ENCODE measurements at places on chromosomes 16 and 17.

DNA sequence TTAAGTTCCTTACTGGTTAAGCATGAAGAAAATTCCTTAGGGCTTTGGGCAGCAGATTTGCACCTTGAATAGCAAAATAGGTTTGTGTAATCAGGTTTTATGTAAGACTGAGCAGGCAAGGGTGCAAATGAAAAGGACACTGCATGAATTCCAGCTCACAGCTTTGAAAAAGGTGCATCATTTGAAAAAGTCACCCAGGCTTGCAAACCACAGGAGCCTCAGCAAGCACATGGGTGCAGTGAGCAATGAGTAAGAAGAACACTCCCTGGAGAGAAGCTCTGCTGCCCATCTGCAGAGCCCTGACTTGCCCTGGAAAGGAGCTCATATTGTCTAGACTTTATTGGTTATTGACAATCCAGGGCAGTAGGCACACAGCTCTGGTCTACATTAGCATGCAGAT, 165.6 kb upstream of the KCNJ16 start:
- no peak for DNase-seq

DNA sequence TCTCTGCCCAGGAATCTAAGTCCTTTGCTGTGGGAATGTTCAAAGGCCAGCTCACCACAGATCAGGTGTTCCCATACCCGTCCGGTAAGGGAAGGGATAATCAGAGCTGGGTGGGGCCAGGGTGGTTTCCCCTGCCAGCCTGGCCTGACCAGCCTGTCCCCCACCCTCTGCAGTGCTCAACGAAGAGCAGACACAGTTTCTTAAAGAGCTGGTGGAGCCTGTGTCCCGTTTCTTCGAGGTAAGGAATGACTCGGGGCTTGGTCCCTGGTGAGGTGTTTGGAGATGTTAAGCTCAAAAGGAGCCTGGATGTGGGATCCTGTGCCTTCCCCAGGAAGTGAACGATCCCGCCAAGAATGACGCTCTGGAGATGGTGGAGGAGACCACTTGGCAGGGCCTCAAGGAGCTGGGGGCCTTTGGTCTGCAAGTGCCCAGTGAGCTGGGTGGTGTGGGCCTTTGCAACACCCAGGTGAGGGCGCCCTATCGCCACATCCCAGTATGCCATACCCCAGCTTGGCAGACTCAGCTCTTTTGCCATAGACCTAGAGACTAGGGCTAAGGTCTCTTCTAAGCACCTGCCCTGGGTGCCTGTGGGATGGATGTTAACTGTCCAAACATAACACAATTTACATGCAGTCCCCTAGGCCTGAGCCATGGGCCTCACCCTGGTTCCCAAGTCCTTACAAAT, 997 bp downstream of the ACADVL start:
- DNase-seq: peak; percentile 67

GRCh38 chr16:17439580-17439979, 31.2 kb downstream of the XYLT1 start:
- DNase-seq: no peak

GRCh38 chr16:57175896-57176295, 9.9 kb downstream of the PSME3IP1 start:
- DNase-seq: no peak

GRCh38 chr17:81153340-81153803, 11.9 kb upstream of the PVALEF start:
- peak; percentile 14 for DNase-seq

- no peak for DNase-seq
Measured at GRCh38 chr17:76593959-76594358, 8.3 kb upstream of the ST6GALNAC2 start.

- peak; percentile 87 for DNase-seq
Measured at GRCh38 chr17:75785016-75785890, 647 bp downstream of the UNK start.

GRCh38 chr17:1005361-1005946, 8.5 kb downstream of the TIMM22 start:
- no peak for DNase-seq

DNA sequence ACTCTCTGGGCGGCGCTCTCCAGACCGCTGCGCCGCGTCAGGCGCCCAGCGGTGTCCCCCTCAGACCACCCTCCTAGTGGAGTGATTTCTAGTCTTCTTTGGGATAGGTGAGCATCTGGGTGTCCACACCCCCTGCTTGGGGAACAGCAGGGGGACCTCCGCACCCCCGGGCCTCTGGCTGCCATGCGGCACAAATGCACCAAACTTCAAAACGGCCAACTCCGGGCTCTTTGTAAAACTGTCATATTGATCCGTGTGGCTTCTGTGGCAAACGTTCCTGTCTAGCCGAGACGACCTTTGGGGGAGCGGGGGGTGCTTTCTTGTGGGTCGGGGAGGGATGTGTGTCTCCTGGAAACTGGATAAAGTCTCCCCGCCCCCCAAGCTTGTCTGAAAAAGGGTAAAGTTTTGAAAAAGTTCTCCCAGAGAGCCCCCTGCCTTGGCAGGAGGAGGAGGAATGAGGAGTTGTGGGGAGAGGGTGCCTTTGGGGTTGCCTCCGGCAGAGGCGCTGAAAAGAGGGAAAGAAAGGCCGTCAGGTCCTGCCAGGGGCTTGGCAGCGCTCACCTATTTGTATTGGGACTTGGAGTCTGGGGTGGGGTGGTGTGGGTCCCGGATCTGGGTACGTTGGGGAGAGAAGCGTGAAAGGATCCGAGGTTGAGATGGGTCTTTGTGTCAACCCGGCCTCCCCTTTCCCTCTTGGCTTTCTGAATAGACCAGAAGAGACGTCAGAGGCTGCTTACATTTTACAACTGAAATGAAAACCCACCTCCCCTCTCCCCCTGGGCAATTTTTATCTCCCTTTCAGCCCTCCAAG, 2.2 kb upstream of the CHD3 start:
- DNase-seq: peak; percentile 55

- DNase-seq: no peak
Measured at GRCh38 chr16:70687102-70687511, 1.3 kb upstream of the MTSS2 start.

DNA sequence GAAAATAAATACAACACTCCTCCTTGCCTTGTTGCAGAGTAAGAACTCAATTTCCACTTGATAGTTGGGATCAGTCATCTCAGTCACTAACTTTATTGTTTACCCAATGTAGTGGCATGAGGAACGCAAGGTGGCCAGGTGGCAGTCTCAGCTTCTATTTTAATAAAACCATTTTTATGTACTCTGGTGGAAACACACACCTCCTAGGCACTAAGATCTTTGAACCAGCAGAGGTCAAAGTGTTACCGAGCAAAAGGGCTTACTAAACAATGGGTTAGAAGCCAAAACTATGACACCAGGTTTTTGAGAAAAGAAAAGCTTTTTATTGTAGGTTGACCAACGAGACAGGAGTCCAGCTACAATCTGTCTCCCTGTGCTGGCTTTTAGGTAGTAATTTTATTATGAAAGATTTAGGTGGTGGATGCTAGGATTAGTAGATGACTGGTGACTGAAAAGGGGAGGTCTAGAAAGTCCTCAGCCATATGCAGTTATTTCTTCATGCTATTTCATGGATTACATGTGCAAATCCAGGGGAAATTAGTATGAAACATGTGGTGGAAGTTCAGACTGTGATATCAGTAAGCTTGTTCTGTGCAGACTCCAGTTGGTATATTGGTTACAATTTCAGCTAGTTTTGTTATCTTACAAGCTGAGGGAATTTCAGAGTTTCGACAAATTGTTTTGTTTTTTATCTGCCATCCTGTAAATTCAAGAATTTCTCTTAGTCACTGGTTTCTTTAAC, 122.3 kb downstream of the PCTP start:
- DNase-seq: no peak

- DNase-seq: no peak
Measured at GRCh38 chr16:7113949-7114348, 218.7 kb upstream of the RBFOX1 start.

DNA sequence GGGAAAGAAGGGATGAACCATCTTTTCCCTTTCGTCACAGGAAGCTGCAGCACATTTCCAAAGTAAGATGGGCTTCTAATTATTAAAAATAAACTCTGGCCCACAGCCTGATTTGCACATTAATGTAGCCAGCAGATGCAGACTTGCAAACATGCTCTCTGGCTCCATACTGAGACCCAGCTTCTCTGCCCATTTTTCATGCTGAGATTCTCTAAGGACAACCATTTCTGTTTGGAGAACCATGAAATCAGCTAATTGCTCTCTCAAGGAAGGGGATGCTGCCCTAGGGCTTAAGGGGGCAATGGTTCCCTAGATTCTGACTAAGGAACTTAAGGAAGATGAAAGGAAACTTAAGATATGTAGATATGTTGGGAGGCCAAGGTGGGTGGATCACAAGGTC, 63.0 kb upstream of the CES5A start:
- no peak for DNase-seq
